ENCODE measurements at places on chromosomes 6 and 20. TPM values are rescaled to one million over a fixed set of nuclear protein-coding genes. Genes with fewer than 3 reads are reported as not detected.

The CALHM5 gene
- 0.02 TPM for total RNA-seq

The EEF1A2 gene
- 29.0 TPM for total RNA-seq

The C6orf163 gene
- 1.4 TPM for total RNA-seq

The EYS gene
- 0.13 TPM for total RNA-seq

The TJAP1 gene
- total RNA-seq = 25.4 TPM

The MCCD1 gene
- not detected for total RNA-seq

DNA sequence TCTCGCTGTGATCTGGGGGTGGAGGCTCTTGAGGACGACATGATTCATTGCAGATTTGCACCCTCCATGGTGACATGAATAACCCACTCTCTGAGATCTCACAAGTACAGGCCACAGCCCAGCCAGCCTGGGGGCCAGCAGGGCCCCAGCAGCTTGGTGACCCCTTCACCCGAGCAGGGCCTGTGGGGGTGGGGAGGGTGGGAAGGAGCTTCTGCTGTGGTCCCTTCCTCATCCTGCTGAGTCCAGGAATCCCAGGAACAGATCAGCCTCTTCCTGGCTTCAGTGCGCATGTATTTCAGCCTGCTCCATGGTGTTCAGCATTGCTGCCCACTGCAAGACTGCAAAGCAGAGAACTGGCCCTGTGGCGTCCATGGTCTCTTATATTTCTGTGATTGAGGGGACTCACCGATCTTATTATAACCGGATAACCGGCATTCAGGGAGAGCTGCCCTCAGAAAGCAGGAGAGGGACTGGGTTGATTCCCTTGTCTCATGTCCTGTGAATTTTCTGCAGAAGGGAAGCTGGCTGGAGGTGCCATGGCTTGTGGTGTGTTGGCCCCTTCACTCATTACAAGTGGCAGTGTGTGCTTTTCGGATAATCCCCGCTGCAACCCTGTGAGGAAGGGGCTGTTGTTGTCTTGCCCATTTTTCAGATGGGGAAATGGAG, 118.8 kb upstream of the FRMD1 start:
- DNase-seq = no peak

- DNase-seq = no peak
Observed at GRCh38 chr20:19161336-19161735, 51.1 kb upstream of the SLC24A3 start.

DNA sequence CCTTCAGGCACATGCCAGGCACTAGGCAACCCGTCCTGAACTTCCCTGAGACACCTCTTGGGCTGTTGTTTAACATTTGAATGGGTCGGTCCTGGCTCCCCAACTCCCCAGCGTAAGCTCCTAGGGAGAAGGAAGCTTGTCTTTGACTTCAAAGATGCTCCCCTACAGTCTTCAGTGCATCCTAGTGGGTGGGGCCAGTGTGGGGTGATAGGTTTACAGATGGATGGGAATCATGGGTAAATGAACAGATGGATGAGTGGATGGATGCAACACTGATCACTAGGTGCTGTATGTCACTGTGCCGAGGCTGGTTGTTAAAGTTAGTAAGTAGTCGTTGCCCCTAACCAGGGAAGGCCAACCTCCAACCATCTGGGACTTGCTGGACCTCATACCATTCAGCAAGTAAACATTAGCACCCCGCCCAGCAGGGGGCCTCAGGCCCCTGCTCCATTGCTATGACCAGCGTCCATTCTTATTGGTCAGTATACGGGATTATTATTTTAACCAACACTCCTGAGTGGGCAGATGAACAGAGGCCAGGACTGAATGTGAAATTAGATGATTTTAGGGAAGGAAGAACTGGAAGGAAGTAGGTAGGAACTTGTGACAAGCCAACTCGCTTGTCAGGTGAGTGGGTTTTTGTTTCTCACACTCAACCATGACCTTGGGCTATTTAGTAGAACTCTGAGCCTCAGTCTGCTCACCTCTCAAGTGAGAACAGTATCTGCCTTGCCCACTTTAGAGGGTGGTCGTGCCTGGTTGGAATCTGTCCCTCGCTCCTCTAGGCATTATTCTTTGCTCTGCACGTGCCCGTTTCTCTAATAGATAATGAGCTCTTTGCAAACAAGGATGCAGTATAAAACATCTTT, 82.9 kb upstream of the FOXP4 start:
- DNase-seq = peak; percentile 81

DNA sequence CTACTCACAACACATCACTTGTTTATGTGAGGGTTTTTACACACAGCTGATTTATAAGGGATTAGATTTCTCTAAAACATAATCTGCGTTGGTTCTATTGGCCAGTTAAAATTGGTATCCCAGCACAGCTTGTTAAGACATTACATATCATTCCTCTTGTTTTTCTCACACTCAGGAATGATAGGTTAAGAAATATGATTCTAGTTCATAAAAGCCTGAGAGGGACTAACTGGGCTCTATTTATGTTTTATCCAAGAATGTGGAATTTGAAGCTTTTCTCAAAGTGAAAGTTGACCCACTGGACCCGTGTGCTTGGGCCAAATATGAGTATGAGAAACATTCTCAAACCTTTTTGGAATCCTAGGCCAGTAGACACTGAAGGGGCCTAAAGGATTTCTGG, 117.3 kb downstream of the TMEM170B start:
- DNase-seq = no peak

GRCh38 chr6:71599359-71599758, 287.0 kb upstream of the RIMS1 start:
- DNase-seq = no peak

GRCh38 chr6:16019462-16019861, 109.4 kb upstream of the MYLIP start:
- DNase-seq = no peak

DNA sequence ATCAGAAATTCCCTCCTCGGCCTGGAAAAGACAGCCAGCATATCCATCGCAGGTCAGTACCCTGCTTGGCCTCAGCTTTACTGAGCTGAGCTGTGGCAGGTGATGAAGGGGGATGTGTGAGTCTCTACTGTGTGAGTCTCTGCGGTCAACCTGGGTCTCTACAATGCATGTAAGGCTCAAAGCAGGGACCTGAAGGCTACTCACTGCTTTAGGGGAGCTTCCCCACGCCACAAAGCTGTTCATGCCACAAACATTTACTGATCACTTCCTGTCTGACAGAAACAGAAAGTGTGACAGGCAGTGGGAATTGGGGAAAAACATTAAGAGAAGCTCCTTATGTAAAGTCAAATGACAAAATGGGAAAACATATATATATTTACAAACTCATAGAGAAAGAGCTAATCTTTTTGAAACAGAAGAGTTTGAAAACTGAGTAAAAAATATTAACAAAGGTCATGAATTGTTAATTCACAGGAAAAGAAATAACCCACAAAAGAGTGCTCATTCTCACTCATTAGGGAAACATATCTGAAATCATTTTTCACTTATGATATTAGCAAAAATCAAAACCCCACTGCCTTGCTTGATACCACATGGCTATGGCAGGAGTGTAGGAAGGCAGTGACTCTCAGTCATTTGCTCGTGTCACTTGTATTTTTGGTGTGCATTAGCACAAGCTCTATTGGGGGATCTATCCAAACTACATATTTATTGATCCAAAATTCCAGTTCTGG, 5.8 kb downstream of the BTN3A3 start:
- no peak for DNase-seq

DNA sequence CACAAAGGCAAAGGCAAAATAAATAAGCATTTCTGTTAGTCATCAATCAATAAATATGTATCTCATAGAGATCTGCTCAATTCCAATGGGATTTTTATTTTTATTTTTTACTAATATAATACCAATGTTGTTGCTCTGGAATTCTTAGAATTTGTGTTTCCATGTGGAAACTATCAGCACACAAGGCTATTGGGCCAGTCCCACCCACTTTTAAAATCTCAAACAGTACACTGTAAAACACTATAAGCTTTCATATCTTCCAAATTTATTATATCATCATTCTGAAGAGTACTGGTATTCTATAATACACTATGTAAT, 563.8 kb upstream of the MARCKS start:
- DNase-seq = no peak

GRCh38 chr6:150992262-150992661, 126.8 kb downstream of the MTHFD1L start:
- no peak for DNase-seq

DNA sequence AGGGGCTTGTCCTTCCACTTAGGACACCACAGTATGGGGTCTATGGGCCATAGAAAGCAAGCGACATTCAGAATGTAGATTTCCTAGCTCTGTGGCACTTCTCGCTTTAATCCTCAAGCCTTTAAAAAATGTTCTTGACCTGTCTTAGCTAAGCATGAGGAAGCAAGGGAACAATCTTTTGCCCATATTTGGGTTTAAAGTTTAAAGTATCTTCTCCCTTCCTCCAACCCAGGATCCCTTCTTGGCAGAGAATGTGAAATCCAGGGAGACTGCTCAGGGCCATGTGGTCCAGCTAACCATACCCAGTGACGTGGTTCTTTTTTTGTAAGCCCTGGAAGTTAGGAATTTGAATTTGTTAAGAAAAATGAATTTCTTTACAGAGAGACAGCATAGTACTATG, 289.9 kb downstream of the BTBD9 start:
- no peak for DNase-seq

DNA sequence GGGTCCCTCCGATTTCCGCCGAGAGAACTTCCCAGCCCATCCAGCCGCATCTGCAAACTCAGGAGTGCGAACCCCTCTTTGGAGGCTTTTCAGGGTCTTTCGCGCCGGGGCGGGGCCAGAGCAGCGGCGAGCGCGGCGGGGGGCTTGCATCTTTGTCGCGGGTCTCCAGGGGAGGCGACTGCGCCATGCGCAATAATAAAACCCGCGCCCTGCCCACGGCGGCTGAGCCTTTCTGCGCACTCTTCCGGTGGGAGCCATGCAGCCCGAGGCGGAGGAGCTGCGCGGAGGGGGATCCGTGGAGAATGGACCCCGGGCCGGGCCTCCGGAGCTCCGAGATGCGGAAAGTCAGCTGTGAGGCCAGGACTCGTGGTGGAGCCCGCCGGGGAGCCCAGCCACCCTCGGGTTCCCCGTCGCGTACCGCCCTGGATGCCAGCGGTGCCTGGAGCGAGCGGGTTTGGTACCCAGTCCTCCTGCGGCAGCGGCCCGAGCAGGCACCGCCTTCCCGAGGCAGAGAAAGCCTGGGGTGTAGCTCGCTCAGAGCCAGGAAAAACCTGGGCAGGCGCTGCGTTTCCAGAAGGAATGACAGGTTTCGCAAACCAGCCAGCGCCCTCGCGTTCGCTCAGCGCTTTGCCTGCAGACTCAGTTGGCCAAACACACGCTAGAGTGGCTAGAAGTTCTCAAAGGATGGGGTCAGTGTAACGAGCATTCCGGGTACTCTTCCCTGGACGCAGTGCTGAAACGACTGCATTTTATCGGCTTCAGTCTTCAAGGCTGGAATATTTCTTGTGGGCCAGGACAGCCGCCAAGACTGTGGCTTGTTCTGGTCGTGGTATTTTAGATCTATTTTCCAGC, 1.2 kb downstream of the AKAP12 start:
- no peak for DNase-seq

- peak; percentile 80 for DNase-seq
Observed at GRCh38 chr6:146028252-146028795, 538 bp upstream of the GRM1 start.

DNA sequence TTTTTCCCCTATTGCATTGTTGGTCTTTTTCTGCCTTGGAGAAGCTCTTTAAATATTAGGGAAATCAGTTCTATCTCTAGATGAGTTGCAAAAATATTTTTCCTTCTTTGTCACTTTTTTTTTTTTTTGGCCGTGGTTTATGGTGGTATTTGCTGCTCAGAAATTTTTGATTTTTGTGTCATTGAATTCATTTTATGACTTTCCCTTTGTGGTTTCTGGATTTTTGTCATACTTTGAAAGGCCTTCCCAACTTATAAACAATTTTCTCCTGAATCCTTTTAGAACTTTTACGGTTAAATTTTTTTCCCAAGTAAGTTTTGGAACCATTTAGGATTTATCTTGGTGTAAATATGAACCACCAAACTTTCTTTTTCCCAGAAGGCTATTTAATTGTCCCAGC, 145.6 kb downstream of the GJA10 start:
- no peak for DNase-seq

GRCh38 chr20:12997128-12997655, 11.6 kb upstream of the SPTLC3 start:
- no peak for DNase-seq

- no peak for DNase-seq
Observed at GRCh38 chr20:5090191-5090590, 29.6 kb downstream of the PCNA start.

- no peak for DNase-seq
Observed at GRCh38 chr6:19153981-19154295, 683.2 kb upstream of the ID4 start.

GRCh38 chr6:37177077-37177934, 7.4 kb downstream of the PIM1 start:
- peak; percentile 41 for DNase-seq

GRCh38 chr6:111605100-111605751, 452 bp downstream of the TRAF3IP2 start:
- peak; percentile 43 for DNase-seq

DNA sequence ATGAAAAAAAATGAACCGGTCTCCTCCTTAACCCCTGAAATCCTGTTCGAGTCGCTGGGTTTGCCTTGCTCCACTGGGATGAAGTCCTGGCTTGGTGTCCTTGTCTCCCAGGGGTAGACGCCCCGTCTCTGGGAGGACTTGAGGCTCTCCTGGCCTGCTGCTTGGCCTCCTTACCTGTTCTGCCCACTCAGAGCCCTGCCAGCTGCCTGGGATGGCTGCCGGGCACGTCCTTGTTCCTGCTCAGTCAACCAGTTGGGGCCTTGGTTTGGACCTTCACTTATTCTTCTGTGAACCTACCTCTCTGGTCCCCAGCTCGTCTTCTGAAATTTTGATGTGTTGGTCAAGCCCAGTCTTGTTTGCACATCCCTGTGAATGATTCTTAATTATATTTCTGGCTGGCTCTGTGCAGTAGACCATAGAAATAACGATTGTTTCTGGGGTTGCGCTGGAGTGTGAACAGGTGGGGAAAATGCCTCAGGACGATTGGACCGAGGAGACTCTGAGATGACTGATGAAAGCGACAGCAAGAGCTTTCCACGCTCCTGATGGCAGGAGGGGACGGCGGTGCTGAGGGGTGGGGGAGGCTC, 126.5 kb upstream of the ESR1 start:
- DNase-seq = no peak

DNA sequence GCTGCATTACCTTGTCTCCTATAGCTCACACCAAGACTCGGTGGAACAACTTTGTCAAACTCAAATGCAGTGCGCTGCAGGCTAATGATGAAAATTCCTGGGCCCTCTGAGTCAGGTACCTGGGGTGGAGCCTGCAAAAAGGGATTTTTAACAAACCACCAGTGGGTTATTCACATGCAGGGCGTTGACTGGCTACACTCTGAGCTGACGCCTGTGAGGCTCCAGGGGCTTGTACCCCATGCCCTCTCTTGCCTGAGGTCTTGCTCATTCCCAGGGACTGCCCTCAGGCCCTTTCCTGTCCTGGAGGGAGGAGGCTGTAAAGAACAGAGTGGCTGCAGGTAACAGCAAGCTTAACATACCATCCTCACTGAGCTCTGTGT, 9.2 kb downstream of the GTSF1L start:
- DNase-seq = no peak

- no peak for DNase-seq
Observed at GRCh38 chr20:46682063-46682821, 7.0 kb downstream of the TP53RK start.

- no peak for DNase-seq
Observed at GRCh38 chr6:79463621-79464050, 73.6 kb downstream of the LCA5 start.
